ENCODE measurements at places on chromosomes 11 and 22. TPM values are rescaled to one million over a fixed set of nuclear protein-coding genes. Genes with fewer than 3 reads are reported as not detected.

DNA sequence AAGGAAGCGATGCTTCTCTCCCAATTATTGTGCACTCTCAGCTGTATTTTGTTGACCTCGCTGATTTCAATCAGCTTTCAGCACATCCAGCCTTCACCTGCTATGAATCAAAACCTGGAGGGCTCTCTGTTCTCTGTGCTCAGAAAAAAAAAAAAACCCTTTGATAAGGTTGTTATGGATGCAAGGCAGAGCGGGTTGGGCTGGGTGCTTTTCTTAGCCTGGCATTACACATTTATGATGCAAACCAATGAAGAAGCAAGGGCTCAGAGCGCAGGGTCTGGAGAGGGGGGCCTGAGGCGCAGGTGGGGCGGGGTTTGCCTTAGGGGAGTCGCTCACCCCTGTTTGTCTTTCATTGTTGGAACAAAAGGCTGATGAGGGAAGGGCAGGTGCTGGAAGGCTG lies 86.0 kb upstream of the CADM1 start:
- DNase-seq = no peak

TRPM5 gene
- total RNA-seq = not detected

APOL5 gene
- not detected for total RNA-seq

- no peak for DNase-seq
Observed at GRCh38 chr22:48953830-48954229, 873.8 kb downstream of the BRD1 start.

- DNase-seq = peak; percentile 19
Observed at GRCh38 chr11:77619576-77620198, 17.9 kb downstream of the CLNS1A start.

GRCh38 chr11:113189909-113190667 lies 124.3 kb upstream of the TTC12 start:
- no peak for DNase-seq

GUCY1A2 gene
- total RNA-seq = 2.0 TPM
